Activated CD4-positive, alpha-beta T cell treated with anti-CD3 and anti-CD28 coated beads, Interleukin-10, Interleukin-2, amounts not matched to agents 100 ng/mL and 50 ng/mL, durations not matched to agents 16 hours and 8 hours (primary cell): ENCODE measurements at places on chromosomes 1 and 21.

GRCh38 chr1:225418598-225418997 lies 9.2 kb downstream of the LBR start:
- no peak for DNase-seq

DNA sequence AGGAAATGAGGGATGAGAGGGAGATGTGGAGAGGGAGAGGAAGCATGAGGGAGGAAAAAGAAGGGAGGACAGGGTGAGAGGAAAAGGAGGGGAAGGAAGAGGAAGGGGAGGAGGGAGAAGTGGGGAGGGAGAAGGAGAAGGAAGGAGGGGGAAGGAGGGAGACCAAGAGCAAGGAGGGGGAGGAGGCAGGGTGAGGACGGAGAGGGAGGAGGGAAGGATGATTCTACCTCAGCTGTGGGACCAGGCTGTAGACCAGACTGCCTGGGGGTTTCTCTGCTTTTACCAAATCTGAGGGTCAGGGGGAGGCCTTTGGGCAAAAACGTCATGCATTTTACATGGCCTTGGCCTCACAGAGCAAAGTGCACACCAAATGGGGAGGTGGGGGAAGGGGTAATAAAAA lies 94.5 kb downstream of the KCND3 start:
- DNase-seq: no peak

- DNase-seq: no peak
Measured at GRCh38 chr1:32228771-32229170, 6.6 kb downstream of the EIF3I start.

GRCh38 chr1:120178799-120179756 lies 2.8 kb upstream of the SEC22B start:
- no peak for DNase-seq
